ENCODE measurements at places on chromosomes 2 and 18.

GRCh38 chr18:69758458-69758857 is 189.2 kb downstream of the CD226 start:
- DNase-seq: no peak

DNA sequence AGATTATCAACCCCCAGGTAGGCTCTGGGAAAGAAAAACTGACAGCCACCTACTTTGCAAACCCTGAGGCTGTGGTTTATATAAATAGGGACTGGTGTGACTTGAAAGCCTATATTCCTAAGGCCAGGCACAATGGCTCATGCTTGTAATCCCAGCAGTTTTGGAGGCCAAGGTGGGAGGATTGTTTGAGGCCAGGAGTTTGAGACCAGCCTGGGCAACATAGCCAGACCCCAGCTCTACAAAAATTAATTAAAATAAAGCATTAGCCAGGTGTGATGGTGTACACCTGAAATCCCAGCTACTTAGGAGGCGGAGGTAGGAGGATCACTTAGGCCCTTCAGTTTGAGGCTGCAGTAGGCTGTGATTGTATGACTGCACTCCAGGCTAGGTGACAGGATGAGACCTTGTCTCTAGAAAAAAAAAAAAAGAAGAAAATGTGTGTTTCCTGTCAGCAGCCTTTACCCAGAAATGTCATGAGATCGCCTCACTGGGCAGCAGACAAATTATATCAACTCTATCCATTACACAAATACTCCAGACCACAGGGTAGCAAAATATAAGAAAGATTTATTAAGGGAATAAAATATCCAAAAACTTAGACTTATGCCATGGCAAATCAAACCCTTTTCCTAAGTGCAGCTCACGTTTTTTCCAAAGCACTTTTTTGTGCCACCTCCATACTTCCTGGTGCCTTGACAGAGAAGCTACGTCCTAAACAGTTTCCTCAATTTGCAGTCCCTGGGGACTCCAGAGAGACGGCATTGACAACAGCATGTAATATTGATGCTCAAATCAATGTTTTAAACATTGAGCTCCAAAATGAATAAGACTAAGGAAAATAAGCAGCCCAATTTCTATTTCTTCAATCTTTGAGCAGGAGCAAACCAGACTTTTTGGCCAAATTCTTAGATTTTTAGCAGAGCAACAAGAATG is 190.8 kb upstream of the NDUFV2 start:
- no peak for DNase-seq

DNA sequence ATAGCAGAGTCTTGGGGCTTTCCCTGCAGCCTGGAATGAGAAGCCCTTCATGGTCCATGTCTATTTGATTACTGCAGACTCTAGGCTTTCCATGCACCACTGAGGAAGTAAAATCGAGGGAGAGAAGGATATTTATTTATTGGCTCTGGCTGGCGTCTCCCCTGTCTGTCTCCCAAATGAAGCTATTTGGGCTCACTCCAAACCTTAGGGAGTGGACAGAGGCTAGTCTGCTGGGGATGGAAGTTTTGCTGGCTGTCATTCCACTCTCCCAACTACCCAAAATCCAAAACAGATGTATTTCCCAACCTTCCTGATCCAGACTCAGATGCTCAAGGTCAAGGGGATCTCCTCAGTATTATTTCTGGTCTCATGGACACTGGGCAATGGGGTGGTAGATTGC is 33.7 kb downstream of the TMEM17 start:
- no peak for DNase-seq

GRCh38 chr2:10911291-10912075 is at the start of gene KCNF1:
Gene KCNF1 (plus strand): TSS chr2:10911934. CDS start chr2:10912427, 493 bp downstream.
- DNase-seq: no peak

GRCh38 chr18:54032412-54032811 is 192.1 kb downstream of the MBD2 start:
- DNase-seq: no peak

DNA sequence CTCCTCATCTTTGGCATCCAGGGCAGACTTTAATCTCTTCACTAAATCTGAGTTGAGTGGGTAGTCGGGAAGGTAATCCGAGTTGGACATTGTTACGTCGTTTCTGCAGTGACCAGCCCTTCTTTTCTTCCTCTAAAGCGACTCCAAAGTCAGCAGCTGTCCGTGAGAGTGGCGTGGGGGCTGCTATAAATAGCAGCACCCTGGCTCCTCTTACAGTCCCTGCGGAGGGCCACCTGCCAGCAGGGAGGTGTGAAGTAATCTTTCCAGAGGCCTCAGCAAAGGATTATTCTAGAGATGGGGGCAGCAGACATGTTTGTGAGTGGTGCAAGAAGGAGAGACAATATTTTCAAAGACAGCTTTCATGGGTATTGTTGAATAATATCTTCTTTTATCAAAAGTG is at the start of gene ASB18:
ASB18 (minus strand) TSS at position 151 of the 400 bp plus-strand sequence; CDS start at position 90, 61 bp downstream.
- DNase-seq: no peak

DNA sequence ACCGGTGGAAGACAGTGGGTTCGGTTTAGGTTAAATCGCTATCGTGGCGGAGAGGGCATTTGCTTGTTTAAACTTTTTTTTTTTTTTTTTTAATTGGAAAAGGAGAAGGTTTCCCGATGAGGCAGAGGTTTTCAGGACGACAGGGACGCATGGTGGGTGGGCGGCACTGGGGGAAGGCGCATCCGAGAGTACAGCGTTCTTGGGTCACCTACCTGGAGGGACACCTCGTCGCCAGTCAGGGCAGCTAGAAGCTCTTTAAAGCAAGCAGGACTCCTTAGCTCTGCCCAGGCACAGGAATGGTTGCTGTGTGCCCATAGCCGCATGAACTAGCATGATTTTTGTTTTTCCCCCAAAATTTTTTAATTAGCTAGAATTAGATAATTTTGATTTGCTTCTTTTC is 437 bp downstream of the LDLRAD4 start:
- DNase-seq: no peak

GRCh38 chr18:49859021-49859359 is 45.7 kb upstream of the ACAA2 start:
- no peak for DNase-seq

- no peak for DNase-seq
Measured at GRCh38 chr2:230881840-230882239, 17.1 kb downstream of the ITM2C start.

DNA sequence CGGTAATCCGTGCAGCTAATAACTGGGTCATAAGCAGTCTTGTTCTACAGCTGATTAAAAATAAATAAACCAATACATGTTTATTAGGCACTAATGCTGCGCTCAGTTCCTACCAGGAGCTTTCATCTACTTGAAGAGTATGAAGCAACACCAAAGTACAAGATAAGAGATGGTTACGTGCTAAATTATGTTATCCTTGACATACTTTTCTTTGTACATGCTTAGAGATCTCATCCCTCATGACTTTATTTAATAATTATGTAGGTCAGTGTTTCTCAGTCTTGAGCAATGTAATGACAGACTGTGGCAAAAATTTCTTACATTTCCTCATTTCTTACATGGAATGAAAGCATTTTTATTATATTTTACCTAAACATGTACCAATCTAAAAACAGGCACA is 54.6 kb upstream of the COBLL1 start:
- no peak for DNase-seq

DNA sequence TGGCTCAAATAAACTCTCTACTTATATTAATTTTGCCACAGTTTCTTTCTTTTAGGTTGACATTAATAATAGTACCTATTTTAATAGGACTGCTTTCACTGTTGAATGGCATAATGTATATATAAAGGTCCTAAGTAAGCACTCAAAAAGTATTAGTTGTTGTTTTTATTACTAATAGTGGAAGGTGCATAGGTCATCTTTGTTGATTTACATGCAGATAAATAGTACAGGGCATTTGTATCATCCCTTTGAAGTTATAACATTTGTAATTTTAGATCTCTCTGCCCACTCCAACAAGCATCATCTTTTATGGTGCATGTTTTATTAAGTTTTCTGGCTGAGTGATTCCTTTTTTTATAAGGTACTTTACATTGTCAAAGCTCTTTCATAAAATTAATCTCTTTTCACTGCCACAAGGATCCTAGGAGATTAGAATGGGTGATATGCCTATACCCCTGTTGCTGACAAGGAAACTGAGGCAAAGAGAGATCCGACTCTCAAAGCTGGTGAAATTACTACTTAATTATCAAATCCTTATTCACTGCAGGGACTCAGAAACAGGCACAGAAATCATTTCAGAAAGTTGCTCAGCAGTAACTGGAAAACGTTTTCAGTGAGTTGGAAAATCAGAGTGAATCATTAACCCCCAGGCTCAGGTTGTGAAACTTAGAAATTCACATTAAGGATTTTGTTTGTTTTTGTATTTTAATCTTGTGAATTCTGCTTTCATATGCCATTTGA is 299.6 kb downstream of the AGPS start:
- no peak for DNase-seq

DNA sequence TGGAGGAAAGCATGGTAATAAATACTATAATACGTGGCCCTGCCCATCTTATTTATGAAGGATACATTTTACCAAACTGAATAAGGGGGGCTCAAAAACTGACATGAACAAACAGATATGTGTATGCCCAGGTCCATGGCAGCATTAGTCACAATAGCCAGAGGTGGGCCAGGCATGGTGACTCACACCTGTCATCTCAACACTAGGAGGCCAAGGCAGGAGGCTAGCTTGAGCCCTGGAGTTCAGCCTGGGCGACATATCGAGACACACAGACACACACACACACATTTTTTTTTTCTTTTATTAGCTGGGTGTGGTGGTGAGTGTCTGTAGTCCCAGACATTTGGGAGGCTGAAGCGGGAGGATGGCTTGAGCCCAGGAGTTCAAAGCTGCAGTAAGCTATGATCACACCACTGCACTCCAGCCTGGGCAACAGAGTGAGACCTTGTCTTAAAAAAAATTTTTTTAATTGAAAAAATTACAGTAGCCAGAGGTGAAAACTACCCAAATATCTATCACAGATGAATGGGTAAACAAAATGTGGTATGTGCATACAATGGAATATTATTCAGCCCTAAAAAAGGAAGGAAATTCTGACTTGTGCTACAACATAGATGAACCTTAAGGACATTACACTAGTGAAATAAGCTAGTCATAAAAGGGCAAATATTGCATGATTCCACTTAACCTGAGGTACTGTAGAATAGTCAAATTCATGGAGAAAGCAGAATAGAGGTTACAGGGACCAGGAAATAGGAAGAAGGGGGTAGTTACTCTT is 8.0 kb downstream of the ATP8B1 start:
- no peak for DNase-seq

- no peak for DNase-seq
Measured at GRCh38 chr2:42446503-42447271, 47.1 kb downstream of the KCNG3 start.

DNA sequence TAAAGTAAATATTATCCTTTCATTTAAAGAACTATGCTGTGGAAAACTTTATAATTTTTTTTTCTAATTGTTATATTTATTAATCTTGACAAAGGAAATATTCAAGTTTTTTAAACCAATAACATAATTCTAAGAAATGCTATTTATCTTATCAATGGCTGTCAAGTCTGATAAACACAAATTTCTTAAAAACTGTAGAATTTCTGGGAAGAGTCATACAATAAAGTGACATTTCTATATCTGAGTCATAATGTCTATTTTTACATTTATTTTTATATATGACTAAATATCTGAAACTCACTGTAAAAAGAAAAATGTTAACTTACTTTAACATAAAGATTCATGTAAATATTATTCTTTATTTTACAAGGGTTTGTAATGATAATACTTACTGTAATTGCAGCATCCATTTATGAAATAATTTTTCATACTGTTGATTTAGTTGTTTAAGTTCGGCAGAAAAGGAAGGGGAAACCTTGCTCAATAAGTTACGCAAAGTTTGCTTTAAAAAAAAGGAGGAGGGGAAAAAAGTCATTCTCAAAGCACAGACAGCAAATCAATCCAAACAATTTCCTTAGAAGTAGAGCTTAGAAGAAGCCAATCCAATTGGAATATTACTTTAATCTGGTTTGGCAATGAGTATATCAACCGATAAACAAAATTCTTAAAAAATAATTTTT is 32.4 kb downstream of the ORC2 start:
- DNase-seq: no peak

- DNase-seq: no peak
Measured at GRCh38 chr2:150549381-150549780, 61.9 kb upstream of the RND3 start.

- no peak for DNase-seq
Measured at GRCh38 chr2:550860-551567, 126.2 kb downstream of the TMEM18 start.

- DNase-seq: no peak
Measured at GRCh38 chr2:25651782-25652455, 21.5 kb downstream of the DTNB start.

DNA sequence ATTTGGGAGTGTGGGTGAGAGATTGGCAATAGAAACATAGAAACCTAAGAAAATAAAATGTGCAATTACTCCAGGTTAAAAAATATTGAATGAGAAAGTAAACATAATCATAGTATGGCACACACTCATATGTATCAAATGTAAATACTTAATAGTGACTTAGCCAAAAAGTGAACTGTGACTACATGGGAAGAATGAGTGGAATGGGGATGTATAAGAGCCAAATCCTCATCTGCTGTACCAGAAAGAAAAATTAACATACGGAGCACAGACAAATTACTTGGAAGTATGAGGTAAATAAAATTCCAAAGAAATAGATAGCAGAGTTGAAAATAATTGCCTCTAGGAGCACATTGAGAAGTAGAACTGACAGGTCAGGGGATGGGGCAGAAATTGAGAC is 4.0 kb downstream of the FLACC1 start:
- DNase-seq: no peak

DNA sequence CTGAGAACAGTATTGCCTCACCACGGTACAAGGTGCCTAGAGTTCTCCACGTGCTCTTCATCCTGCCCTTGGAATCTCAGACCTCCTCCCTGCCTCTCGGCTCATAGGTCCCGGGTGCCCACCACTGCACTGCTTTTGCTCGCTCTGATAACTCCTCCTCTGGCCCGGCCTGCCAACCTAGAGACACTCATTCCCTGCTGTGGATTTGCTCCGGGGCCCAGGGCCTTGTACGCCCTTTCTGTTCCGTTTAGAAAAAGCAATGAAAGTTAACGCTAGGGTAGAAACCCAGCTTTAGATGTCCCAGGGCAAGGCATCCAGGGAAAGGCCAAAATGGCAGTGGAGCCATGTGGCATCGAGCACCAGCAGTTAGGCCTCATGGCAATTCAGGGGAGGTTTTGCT is 253.9 kb downstream of the VAPA start:
- DNase-seq: no peak

DNA sequence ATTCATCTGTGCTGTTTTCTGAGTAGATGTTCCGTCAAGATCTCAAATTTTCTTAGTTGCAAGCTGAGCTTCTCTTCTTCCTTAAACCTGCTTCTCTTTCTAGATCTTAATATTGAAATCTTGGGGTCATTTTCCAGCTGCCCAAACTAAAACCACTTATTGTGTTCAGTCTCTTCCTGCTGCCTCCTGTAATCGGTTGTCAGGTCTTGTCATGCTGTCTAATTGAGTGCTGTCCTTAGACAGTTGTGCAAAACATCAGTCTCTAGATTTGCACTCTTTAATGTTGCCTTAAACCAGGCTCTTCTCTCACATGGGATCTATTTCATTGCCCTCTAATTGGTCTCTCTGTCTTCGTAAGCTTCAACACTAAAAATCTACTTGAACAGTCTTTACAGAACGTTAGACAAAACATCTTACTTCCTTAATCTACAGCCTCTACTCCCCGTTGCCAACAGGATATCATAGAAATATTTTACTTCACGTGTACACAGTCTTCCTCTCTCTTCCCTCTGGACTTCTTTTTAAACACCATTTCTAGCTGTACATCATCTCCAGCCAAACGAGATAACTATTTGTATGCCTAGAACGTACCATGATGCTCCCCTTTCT is 34.9 kb downstream of the GPD2 start:
- DNase-seq: no peak
